Stomach (tissue), 19 donors: ENCODE measurements at places on chromosomes 12 and 14. TPM values are rescaled to one million over a fixed set of nuclear protein-coding genes. Genes with fewer than 3 reads are reported as not detected.

DNA sequence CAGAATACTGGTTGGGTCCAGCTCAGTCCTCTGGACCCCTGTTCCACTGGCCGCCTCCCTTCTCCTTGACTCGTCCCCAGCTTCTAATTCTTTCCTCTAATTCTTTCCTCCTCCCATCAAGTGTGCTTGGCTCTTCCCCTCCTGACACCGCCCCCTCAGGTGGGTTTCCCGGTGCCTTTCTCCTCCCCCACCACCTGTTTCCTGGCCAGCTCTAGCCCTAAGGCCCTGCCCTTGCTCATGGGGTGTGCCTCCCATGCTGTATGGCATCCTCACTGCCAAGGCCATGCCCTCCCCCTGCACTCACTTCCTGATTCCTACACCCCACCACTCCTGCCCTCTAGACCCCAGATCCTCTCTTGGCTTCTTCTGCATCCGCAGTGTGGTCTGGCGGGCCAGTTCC is 12.1 kb upstream of the EML1 start:
- DNase-seq = no peak

KRT75 gene
- total RNA-seq = not detected

MSI1 gene
- total RNA-seq = not detected

FBRSL1 gene
- 5.3 TPM for total RNA-seq

- DNase-seq = no peak
Observed at GRCh38 chr14:32020882-32021281, 56.2 kb upstream of the ARHGAP5 start.

DNA sequence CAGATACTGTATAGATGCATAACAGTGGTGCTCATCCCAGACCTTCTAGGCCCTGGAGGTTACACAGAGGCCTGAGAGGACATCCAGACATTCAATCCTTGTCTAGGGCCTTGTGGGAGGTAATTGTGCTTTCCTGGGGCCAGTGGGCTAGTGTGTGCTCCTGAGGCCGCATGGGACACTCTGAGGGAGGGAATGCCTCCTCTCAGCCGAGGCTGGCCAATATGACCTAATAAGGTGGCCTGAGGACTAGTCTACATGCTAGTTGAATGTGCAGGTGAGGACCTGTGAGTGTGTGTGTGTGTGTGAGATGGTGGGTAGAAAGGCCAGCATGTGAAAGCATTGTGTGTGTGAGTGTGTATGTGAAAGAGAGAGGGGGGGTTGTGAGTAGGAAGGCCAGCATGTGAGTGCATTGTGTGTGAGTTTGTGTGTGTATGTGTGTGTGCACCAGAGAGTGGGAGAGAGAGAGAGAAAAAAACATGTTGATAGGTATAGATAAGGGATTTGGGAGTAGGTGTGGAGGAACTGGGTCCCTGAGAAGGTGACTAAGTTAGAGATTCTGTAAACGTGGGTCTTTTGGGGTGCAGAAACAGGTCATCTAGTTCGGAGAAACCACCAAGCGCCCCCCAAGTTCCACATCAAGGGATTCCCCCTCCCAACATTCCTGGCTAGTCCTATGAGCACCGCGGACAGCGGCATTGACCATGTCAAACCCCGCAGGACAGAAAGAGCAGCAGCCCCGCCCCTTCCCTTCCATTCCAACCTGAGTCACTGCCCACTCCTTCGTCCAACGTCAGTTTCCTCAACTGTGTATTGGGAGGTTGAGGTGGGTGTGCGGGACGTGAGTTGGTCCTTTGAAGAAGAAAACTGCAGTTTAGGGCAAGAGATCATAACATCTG is 9.7 kb upstream of the KRT81 start:
- DNase-seq = no peak

GRCh38 chr14:35895256-35895655 is 69.1 kb downstream of the BRMS1L start:
- DNase-seq = no peak

DNA sequence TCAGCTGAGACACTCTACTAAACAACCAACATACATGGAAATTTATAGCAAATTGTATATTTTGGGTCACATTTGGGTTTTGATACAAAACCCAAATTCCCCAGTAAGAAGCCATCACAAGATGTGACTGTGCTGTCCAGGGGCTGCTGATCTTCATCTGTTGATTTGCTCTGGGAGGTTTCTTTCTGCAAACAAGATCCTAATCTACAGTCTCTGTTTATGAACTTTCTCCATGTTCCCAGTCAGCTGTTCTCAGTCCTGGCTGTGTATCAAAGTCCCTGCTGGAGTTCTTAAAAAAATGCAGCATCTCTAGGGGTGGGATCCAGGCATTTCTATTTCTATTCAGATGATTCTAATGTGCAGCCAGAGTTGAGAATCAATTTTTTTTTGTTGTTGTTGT is 85.1 kb downstream of the ATP23 start:
- DNase-seq = no peak

GRCh38 chr14:33017016-33017415 is 78.3 kb downstream of the NPAS3 start:
- no peak for DNase-seq

DNA sequence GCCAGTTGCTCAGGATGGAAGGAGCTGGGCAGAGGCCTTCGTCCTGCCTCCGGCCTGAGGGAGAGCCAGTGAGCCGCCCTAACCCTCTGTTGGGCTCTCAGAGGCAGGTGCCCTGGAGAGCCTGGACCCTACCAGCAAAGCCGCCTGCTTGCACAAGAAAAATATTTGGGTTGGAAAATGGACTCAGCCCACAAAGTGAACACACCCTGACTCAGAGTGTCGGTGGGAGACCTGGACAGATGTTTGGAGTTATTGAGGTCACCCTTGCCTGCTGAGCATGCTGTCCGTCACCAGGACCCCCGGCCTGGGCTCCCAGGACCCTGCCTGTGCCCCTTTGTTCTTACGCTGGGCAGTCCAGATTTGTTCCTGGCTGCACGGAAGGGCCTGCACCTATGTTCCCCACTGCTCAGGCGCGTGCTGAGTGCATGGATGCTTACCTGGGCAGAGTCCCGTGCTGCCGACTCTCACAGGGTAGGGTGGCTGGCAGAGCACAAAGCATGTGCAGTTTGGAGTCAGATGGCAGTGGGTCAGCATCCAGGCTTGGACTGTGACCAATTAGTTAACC is 22.4 kb downstream of the FAM181A start:
- no peak for DNase-seq

WASHC3 gene
- 93.4 TPM for total RNA-seq

LMNTD1 gene
- not detected for total RNA-seq

- DNase-seq = peak; percentile 47
Observed at GRCh38 chr12:8011331-8011730, 21.2 kb upstream of the FOXJ2 start.

OR11H7 gene
- total RNA-seq = not detected

TSPAN19 gene
- not detected for total RNA-seq
